ENCODE measurements at places on chromosomes 6 and 20.

GRCh38 chr20:22984008-22984407 lies 51.1 kb upstream of the SSTR4 start:
- DNase-seq: no peak

DNA sequence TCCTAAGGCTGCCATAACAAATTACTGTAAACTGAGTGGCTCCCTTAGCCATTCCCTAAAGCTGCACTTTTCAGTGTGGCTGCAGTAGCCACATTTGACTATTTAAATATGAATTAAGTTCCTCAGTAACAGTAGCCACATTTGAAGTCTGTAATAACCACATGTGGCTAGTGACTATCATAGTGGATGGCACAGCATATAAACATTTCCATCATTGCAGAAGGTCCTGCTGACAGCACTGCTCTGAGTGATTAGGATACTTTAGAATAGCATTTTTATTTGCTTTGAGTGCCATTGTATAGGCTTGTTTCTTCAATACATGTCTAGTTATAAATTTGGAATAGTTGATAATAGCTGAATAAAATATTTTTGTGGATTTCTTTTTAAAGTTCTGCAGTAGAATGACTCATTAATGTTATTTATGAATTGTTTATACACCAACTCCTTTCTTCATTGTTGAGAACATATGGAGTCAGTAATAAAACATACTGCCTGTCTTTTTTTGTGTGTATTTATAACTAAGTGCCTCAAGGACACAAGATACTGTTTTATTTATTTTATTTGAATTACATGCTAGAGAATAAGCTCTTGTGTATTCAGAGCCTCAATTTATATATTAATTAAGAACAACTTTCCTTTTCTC lies 217.2 kb downstream of the CDKAL1 start:
- DNase-seq: no peak

GRCh38 chr6:119297049-119297448 lies 52.5 kb downstream of the MAN1A1 start:
- no peak for DNase-seq

GRCh38 chr20:15302075-15302474 lies 964.7 kb upstream of the FLRT3 start:
- no peak for DNase-seq

DNA sequence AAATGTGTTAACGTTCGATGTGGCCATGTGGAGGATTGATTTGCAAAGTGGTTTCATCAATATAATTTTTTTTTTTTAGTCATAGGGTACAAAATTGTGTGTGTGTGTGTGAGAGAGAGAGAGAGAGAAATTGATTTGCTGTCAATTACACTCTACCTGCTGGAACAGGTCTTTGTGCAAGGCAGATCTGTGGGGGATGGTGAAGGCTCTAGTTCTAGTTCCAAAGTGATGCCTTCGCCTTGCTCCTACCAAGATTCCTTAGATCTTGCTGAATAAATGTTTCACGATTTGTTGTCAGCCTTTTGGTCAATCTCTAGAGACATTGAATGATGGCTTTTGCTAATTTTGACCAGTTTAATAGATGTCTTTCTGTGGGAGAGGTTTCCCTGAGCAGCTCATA lies 64.8 kb downstream of the SERAC1 start:
- DNase-seq: no peak
